ENCODE measurements at places on chromosomes 12 and 14.
A peak's percentile ranks its signal among the peaks of the same experiment; 100 is the strongest.

DNA sequence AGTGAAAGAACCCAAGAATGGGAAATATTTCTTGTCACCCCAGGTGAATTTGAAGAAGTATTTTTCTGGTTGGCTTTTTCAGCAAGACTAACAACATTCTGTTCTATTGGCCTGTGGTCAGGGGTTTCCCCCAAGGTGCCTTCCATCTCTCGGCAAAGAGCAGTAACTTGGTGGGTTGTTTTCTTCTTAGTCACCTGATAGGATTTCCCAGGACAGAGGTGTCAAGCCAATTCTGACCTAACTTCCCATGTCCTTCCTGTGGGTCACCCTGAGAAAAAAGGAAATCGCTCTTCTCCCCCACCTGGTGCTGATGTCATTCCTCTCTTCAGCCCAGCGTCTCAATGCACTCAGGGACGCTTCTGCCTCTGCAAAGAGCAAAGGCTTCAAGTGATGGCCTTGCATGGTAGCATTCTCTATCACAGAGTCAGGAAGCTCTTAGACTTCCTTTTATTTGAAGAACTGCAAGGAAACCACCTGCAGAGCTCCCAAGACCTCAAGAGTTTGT is 16.1 kb upstream of the IFNG start:
- no peak for DNase-seq

GRCh38 chr14:65043893-65044595 is 57.3 kb downstream of the FNTB start:
- no peak for DNase-seq

DNA sequence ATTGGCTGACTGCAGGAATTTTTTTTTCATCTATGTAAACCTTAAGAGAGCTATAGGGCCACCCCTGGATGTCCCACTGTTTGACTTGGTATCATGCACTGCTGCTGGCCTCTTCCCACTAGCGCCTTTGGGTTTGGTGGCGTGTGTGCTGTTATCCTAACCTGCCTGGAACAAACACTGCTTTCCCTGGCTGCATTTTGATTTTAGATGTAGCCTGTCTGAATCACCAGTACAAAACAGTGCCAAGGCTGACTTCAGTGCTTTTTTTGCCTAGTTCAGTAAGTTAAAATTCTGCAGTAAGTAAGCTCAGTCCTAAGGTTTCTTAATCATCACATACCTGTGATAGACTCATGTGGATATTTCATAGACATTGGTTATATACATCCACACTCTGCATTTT is 99.2 kb downstream of the EML1 start:
- DNase-seq: no peak

GRCh38 chr14:24875991-24876878 is 173.7 kb downstream of the STXBP6 start:
- DNase-seq: peak; percentile 81

DNA sequence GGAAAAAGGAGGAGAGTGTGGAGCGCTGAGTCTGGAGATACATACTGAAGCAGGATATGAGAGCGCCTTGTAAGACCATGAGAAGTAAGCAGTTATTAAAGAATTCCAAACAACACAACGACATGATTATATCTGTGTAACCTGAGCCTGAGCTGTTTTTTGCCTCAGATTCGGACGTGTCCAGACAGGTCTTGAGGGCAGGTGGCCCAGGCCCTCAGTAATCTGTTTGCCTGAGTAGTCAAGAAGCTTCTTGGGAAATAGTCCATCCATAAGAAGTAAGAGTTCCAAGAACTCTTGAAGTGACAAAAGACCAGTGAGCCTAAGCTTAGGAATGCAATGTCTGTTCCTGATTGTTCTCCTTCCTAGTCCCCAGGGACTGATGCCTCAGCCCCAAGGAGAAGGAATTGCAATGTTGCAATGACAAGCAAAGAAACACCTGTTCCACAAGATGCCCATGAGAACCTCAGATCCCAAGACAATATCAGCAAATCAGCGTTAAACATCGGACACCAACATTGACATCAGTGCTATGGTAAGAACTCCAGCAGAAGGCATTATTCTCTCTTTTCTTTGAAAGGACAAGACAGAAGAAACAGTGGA is 34.7 kb upstream of the ADAMTS20 start:
- no peak for DNase-seq

- peak; percentile 9 for DNase-seq
Measured at GRCh38 chr12:17215759-17216570, 610.0 kb upstream of the LMO3 start.
